Body of pancreas (tissue), 4 donors: ENCODE measurements at places on chromosomes 16 and 17. TPM values are rescaled to one million over a fixed set of nuclear protein-coding genes. Genes with fewer than 3 reads are reported as not detected.
A peak's percentile ranks its signal among the peaks of the same experiment; 100 is the strongest.

DNA sequence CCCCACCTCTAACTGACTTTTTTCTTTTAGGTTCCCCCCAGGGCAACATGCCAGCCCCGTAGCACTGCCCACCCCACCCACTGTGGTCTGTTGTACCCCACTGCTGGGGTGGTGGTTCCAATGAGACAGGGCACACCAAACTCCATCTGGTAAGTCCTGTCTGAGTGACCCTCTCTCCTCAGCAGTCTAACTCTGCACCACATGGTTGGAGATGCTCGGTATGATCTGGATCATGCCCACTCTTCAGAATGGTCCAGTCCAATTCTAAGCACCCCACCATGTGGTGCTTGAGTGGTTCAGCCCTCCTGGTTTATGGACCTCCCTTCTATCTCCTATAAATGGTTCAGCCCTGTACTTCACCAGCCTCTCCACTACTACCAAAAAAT, 5.9 kb downstream of the KDM6B start:
- H3K27ac ChIP-seq: peak overlapping the region; percentile 100
- no peak for DNase-seq
- no peaks in the 10 kb centered on the region for H3K36me3 ChIP-seq
- no peaks in the 10 kb centered on the region for H3K27me3 ChIP-seq
- H3K4me3 ChIP-seq: no peak overlapping the region

DNA sequence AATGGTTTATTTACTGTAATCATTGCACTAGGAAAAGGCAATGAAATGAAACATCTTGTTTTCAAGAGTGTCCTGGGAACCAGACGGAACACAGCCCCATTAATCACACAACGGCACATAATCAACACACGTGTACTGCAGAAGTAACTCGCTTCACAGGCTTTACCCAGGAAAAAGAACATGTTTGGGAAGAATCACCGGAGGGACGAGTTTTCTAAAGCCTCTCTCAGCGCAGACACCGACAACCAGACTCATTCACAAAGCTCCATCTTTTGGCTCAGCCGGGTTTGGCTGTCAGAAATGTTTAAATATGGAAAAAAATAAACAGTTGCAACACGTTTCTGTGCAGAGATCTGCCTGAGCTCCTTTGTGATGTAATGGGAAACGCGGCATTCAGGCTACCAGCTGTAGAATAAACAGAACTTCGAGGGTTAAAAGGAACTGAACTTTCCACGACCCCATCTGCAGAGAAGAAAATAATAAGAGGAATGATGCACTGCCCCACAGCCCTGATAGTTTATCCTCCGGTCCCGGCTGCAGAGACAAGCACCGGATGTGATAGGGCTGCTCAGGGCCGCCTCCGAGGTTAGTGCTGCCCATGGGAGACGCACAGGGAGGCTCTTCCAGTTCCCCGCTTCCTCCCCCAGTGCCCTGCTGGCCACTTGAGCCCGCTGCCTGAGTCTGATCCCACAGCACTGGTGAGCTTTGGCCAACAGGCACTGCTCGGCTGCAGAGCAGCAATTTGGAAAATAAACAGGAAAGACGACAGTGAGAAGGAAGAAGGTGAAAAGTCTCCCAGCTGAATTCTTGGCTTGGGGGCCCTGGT, 119.8 kb downstream of the HIC1 start:
- H3K27ac ChIP-seq: peak overlapping the region; percentile 90
- H3K36me3 ChIP-seq: no peaks in the 10 kb centered on the region
- DNase-seq: peak; percentile 38
- H3K27me3 ChIP-seq: no peaks in the 10 kb centered on the region
- H3K4me3 ChIP-seq: no peak overlapping the region

DNA sequence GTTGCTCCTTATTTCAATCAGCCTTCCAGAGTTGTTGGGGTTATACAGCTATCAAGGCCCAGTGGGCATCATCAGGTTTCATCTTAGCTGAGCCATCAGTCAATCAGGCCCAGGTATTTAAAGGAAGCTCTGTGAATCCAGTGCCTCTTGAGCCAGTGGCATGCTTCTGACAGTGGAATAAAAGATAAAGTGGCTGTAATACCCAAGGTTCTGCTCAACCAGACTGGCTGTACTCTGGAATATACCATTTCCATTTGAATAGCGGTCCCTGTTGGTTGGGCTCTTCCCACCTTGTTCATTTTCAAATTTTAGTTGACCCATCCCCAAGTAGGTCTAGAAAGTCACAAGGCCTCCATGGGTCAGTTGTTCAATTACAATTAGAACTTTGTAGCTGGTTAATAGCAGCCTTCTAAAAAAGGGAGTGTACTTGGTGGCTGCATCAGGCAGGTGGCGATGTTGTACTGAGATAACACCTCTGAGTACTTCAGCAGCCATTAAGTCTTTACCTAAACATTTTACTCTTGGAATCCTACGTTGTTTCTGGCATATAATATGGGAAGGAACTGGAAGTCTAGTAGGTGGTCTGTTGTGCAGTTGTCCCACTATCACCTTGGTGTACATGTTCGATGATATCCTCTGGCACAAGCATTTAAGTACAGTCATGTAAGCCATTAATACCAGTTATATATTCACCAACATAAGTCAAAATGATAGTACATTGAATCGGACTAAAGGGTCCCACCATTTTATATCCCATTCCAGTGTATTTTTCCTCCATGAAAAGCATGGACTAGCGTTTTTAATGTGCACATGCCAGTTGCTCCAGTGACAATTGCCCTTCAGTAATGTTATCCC, 294.1 kb downstream of the BCAS3 start:
- H3K36me3 ChIP-seq: no peaks in the 10 kb centered on the region
- no peak overlapping the region for H3K4me3 ChIP-seq
- H3K27ac ChIP-seq: no peak overlapping the region
- peak; percentile 26 for DNase-seq
- H3K27me3 ChIP-seq: no peaks in the 10 kb centered on the region

- H3K27me3 ChIP-seq: no peaks in the 10 kb centered on the region
- no peak overlapping the region for H3K27ac ChIP-seq
- DNase-seq: no peak
- no peaks in the 10 kb centered on the region for H3K36me3 ChIP-seq
These were observed 5.9 kb downstream of the KRT17 start for GRCh38 chr17:41618341-41619035.

- no peaks in the 10 kb centered on the region for H3K36me3 ChIP-seq
- peak overlapping the region; percentile 17 for H3K27ac ChIP-seq
- peaks cover 6% of the 10 kb centered on the region for H3K4me1 ChIP-seq
These were observed 17.4 kb upstream of the COL1A1 start for GRCh38 chr17:50218771-50219315.

DNA sequence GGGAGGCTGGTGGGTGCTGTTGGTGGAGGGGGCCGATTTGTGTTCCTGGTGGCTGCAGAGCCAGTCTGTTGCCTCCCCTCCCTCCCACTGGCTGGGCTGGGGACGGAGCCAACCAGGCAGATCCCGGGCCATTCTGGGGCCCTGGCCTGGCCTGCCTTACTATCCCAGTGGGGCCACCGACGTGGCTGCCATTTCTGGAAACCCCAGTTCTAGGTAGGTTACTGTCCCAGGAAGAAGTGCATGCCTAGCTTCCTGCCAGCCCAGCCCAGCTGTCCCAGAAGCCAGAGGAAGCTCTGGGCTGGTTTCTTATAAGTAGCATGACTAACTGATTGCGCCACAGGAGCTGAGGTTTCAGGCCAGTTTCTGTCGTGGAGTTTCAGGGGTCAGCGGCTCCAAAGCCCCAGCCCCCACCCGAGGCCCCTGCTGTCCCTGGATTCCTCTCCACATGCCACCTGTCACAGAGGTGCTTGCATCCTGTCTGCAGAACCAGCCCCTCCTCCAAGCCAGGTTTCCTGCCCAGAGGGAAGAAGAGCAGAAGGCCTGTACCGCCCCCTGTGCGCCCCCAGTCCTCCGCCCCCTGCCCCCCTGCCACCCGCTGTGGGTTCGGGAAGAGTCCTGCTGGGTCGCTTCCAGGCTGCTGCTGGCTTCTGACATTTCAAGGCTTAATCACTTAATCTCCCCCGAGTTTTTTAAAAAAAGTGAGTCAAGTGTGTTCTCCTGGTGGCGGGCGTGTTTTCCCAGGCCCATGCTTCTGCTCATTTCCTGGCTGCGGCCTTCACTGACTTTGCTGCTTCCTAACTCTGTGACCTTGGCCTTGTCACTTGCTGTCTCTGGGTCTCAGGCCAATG, 13.2 kb downstream of the IL4R start:
- H3K4me3 ChIP-seq: no peak overlapping the region
- H3K27ac ChIP-seq: peak overlapping the region; percentile 78
- H3K4me1 ChIP-seq: peaks cover 54% of the 10 kb centered on the region
- DNase-seq: peak; percentile 54

- H3K27me3 ChIP-seq: no peaks in the 10 kb centered on the region
- DNase-seq: no peak
- H3K36me3 ChIP-seq: peaks cover 23% of the 10 kb centered on the region
- H3K27ac ChIP-seq: no peak overlapping the region
- no peak overlapping the region for H3K4me3 ChIP-seq
- no peaks in the 10 kb centered on the region for H3K4me1 ChIP-seq
These were observed 25.6 kb upstream of the ABCA10 start for GRCh38 chr17:69254187-69254586.

DNA sequence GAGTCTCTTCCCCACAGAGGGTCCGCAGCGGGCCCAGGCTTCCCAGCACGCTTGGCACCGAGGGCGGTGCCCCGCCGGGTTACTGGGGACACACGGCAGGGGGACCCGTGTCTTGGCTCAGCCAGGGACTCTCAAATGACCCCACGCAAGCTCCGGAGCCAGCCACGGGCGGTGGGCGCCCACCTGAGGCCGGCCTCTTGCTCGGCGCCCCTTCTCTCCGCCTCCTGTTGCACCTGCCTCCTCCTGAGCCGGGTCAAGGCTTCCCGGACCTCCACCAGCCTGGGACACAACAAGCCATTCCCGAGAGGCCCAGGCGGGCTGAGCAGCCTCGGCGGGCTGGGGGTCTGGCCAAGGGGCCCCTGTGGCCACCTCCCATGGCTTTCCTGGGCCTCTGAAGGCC, 1.7 kb downstream of the CCDC154 start:
- DNase-seq: no peak
- no peak overlapping the region for H3K4me3 ChIP-seq
- H3K4me1 ChIP-seq: no peaks in the 10 kb centered on the region
- H3K36me3 ChIP-seq: no peaks in the 10 kb centered on the region
- H3K27ac ChIP-seq: no peak overlapping the region
- H3K27me3 ChIP-seq: no peaks in the 10 kb centered on the region

KRTAP4-7 gene
- not detected for total RNA-seq

MPO gene
- not detected for total RNA-seq

DNA sequence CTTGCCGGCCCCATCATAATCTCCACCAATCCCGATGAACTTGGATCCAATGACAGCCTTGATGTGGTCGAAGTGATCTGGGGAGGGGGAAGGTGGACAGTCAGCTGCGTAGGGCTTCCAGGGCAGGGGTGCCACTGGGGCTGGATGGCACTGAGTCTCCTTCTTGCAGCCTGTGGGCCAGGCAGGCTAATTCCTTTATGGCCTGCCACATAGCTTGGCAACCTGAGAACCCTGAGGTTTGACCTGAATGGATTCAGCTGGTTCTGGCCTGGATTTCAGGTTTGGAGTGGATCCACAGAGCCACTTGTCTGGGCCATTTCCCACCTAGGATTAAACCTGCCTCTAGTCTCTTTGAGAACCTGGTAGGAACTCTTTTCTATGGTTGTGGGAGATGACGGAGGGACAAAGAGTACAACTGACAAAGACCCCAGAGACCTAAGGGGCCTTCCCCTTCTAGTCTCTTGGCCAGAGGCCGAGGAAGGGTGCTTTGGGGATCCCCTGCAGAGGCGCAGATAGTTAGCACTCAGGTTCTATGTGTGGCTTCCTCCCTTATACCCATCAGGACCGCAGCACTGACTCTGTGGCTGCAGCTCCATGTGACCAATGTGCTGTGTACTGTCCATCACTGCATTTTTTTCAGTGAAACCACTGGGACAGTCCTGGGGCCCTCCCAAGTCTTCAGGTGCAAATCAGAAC, 9.2 kb upstream of the DPEP3 start:
- H3K27ac ChIP-seq: no peak overlapping the region
- H3K4me3 ChIP-seq: no peak overlapping the region
- H3K27me3 ChIP-seq: no peaks in the 10 kb centered on the region
- DNase-seq: no peak
- no peaks in the 10 kb centered on the region for H3K36me3 ChIP-seq
- peaks cover 13% of the 10 kb centered on the region for H3K4me1 ChIP-seq

NPW gene
- not detected for total RNA-seq

- no peak overlapping the region for H3K27ac ChIP-seq
- no peak for DNase-seq
- no peaks in the 10 kb centered on the region for H3K4me1 ChIP-seq
- no peaks in the 10 kb centered on the region for H3K36me3 ChIP-seq
- no peaks in the 10 kb centered on the region for H3K27me3 ChIP-seq
These were observed 127.3 kb downstream of the CDRT15L2 start for GRCh38 chr17:20706751-20707373.

- H3K27ac ChIP-seq: peak overlapping the region; percentile 63
- H3K4me1 ChIP-seq: peaks cover 63% of the 10 kb centered on the region
- no peaks in the 10 kb centered on the region for H3K27me3 ChIP-seq
These were observed 138.8 kb downstream of the CCDC182 start for GRCh38 chr17:57606111-57606875.

DNA sequence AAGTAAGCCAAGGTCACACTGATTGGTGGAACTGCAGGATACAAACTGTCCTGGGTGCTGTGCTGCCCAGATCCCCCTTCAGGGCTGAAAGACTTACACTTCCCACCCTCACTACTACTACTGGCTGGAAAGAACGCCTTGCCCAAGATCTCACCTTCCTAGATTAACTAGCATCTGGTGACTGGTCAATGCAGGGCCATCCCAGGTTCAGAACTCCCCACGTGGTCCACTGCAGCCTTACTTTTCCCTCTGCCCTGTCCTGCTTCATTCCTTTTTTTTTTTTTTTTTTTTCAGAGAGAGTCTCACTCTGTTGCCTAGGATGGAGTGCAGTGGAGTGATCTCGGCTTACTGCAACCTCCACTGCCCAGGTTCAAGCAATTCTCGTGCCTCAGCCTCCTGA, 2.3 kb upstream of the PDZD9 start:
- H3K36me3 ChIP-seq: no peaks in the 10 kb centered on the region
- peaks cover 14% of the 10 kb centered on the region for H3K4me1 ChIP-seq
- H3K27ac ChIP-seq: no peak overlapping the region
- no peaks in the 10 kb centered on the region for H3K27me3 ChIP-seq

- H3K36me3 ChIP-seq: no peaks in the 10 kb centered on the region
- H3K27me3 ChIP-seq: no peaks in the 10 kb centered on the region
- peaks cover 8% of the 10 kb centered on the region for H3K4me1 ChIP-seq
- no peak overlapping the region for H3K27ac ChIP-seq
- no peak for DNase-seq
- H3K4me3 ChIP-seq: no peak overlapping the region
These were observed 171.8 kb upstream of the TBX2 start for GRCh38 chr17:61227866-61228265.

KRTAP1-5 gene
- not detected for total RNA-seq

GRCh38 chr16:75433732-75434413, 570 bp upstream of the CFDP1 start:
- H3K4me1 ChIP-seq: peaks cover 25% of the 10 kb centered on the region
- H3K4me3 ChIP-seq: peak overlapping the region; percentile 95
- DNase-seq: peak; percentile 91
- peak overlapping the region; percentile 96 for H3K27ac ChIP-seq
- no peaks in the 10 kb centered on the region for H3K27me3 ChIP-seq
- H3K36me3 ChIP-seq: no peaks in the 10 kb centered on the region

- no peaks in the 10 kb centered on the region for H3K27me3 ChIP-seq
- no peak overlapping the region for H3K27ac ChIP-seq
- H3K4me1 ChIP-seq: peaks cover 16% of the 10 kb centered on the region
- no peak overlapping the region for H3K4me3 ChIP-seq
- H3K36me3 ChIP-seq: peaks cover 3% of the 10 kb centered on the region
These were observed 84.2 kb downstream of the ZFHX3 start for GRCh38 chr16:72963533-72964315.
